ENCODE measurements at places on chromosomes 7 and 10. TPM values are rescaled to one million over a fixed set of nuclear protein-coding genes. Genes with fewer than 3 reads are reported as not detected.

DNA sequence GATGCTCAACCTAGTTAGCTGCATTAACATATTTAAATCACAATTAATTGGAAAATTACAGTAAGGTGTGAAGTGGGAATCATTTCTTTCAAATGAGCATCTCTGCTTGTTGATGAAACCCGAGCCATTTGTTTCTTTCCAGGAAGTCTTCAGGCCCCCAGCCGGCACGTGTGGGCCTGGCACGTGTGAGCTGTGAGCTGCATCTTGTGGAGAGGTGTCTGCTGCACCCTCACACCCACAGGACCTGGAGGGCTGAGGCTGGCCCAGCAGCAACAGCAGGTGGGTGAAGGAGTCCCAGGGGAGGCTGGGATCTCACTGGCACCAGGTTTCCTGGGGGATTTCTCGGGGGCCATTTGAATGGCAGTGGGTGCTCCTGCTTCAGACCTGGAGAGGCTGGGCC, 372.5 kb upstream of the MKI67 start:
- H3K4me3 ChIP-seq: no peak overlapping the region
- no peaks in the 10 kb centered on the region for H3K27me3 ChIP-seq
- no peaks in the 10 kb centered on the region for H3K36me3 ChIP-seq
- no peak for DNase-seq

DNA sequence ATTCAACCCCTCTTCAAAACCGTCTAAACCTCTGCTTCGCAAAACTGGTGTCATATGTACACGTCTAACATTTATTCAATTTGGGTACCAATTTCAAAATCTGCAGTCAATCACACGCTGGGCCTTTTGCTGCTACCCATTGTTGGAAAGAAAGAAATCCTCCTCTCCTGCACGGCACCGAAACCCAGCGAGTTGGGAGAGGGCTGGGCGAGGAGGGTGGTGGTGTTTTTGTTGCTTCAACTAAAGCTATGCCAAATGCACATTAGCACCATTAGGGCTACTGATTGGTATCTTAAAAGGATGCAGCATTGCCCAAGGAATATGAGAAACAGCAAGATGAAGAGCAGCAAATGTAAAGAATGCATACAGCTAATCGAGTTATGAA, 7.8 kb downstream of the EBF3 start:
- H3K27ac ChIP-seq: no peak overlapping the region
- H3K4me3 ChIP-seq: no peak overlapping the region
- peaks cover 7% of the 10 kb centered on the region for H3K4me1 ChIP-seq
- H3K27me3 ChIP-seq: peaks cover 51% of the 10 kb centered on the region

DNA sequence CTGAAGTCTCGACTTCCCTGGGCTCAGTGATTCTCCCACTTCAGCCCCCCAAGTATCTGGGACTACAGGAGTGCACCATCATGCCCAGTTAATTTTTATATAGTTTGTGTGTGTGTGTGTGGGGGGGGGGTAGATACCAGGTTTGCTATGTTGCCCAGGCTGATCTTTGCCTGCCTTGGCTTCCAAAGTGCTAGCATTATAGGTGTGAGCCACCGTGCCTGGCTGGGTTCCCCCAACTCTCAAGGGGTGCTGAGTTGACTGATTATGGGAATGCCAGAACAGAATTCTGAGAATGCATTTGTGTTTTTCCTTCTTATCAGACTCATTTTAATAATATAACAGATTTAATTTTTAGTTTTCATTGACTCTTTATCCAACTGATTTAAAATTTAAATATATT, 19.5 kb downstream of the RPA3 start:
- H3K4me1 ChIP-seq: peaks cover 4% of the 10 kb centered on the region
- H3K4me3 ChIP-seq: no peak overlapping the region
- no peak for DNase-seq
- H3K27me3 ChIP-seq: no peaks in the 10 kb centered on the region
- no peak overlapping the region for H3K27ac ChIP-seq
- H3K36me3 ChIP-seq: peaks cover 12% of the 10 kb centered on the region

- no peaks in the 10 kb centered on the region for H3K36me3 ChIP-seq
- peaks cover 17% of the 10 kb centered on the region for H3K27me3 ChIP-seq
- peak overlapping the region; percentile 42 for H3K27ac ChIP-seq
- peaks cover 22% of the 10 kb centered on the region for H3K4me1 ChIP-seq
- DNase-seq: no peak
Observed at GRCh38 chr10:67607472-67607871, 88.5 kb downstream of the CTNNA3 start.

Gene SKAP2
- total RNA-seq: 4.6 TPM
